ENCODE measurements at places on chromosomes 4 and X. TPM values are rescaled to one million over a fixed set of nuclear protein-coding genes. Genes with fewer than 3 reads are reported as not detected.
A peak's percentile ranks its signal among the peaks of the same experiment; 100 is the strongest.

GRCh38 chr4:40536032-40536431 is 93.6 kb downstream of the RBM47 start:
- H3K4me3 ChIP-seq, result no peak overlapping the region
- no peak for DNase-seq
- H3K4me1 ChIP-seq, result no peaks in the 10 kb centered on the region
- H3K27me3 ChIP-seq, result no peaks in the 10 kb centered on the region
- no peaks in the 10 kb centered on the region for H3K36me3 ChIP-seq
- no peak overlapping the region for H3K27ac ChIP-seq

GRCh38 chrX:11628399-11628798 is 37.3 kb downstream of the ARHGAP6 start:
- no peaks in the 10 kb centered on the region for H3K36me3 ChIP-seq
- no peaks in the 10 kb centered on the region for H3K27me3 ChIP-seq
- H3K4me1 ChIP-seq, result no peaks in the 10 kb centered on the region
- no peak overlapping the region for H3K27ac ChIP-seq
- no peak for DNase-seq

DNA sequence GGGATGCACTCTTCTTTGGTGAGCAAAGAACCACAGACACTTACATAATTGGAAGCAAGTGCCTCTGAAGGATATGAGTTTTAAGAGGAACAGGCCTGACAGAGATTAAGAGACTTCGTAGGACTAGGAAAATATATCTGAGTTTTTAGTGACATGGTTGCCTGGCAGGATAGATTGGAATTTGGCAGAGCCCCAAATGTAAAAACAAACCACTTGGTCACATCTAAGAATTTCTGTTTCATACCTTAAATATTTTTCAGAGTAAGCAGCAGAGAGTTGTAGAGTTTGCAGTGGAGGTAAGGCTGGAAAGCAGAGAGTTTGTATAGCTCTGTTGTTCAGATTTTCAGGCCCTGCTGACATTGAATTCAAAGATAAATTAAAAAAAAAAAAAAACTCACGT is 150.1 kb upstream of the MAGEB2 start:
- DNase-seq, result no peak
- no peaks in the 10 kb centered on the region for H3K27me3 ChIP-seq
- H3K36me3 ChIP-seq, result no peaks in the 10 kb centered on the region
- no peak overlapping the region for H3K27ac ChIP-seq

- no peak overlapping the region for H3K27ac ChIP-seq
- no peak for DNase-seq
- no peaks in the 10 kb centered on the region for H3K27me3 ChIP-seq
- H3K4me3 ChIP-seq, result no peak overlapping the region
- no peaks in the 10 kb centered on the region for H3K4me1 ChIP-seq
Measured at GRCh38 chr4:41670530-41670929, 78.0 kb downstream of the PHOX2B start.

DNA sequence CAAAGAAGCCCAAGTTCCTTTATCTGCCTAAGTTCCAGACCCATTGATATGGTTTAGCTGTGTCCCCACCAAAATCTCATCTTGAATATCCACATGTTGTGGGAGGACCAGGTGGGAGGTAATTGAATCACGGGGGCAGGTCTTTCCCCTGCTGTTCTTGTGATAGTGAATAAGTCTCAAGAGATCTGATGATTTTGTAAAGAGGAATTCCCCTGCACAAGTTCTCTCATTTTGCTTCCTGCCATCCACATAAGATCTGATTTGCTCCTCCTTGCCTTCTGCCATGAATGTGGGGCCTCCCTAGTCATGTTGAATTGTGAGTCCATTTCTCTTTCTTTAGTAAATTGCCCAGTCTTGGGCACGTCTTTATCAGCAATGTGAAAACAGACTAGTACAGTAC is 860.2 kb downstream of the FSTL5 start:
- no peaks in the 10 kb centered on the region for H3K27me3 ChIP-seq
- no peaks in the 10 kb centered on the region for H3K4me1 ChIP-seq
- DNase-seq, result no peak
- no peaks in the 10 kb centered on the region for H3K36me3 ChIP-seq
- no peak overlapping the region for H3K27ac ChIP-seq

- H3K27ac ChIP-seq, result no peak overlapping the region
- peak; percentile 67 for DNase-seq
- H3K27me3 ChIP-seq, result no peaks in the 10 kb centered on the region
Measured at GRCh38 chr4:1401409-1402020, 4.7 kb downstream of the NKX1-1 start.

DNA sequence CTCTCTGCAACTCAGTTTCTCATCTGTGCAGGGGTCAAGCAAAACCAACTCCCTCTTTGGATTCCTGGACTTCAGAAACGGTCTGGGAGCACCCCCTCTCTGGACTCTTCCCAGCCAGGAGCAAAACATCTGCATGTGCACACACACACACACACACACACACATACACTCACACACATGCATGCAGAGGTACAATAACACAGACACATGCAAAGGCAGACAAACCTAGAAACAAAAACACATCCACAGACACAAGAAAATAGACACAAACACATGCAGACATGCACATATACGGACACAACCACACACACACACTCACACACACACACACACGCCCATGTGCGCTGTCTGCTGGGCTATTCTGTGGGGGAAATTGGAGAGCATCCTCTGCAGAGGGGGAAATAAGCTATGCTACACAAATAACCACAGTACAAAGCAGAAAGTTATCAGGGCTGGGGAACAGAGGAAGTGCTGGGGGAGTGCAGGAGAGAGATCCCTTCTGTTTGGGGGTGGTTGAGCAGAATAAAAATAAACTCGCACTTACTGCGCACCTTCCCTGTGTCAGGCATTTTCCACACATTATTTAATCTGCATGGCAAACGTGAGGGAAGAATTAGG is 19.9 kb downstream of the IQSEC2 start:
- no peak overlapping the region for H3K27ac ChIP-seq
- H3K36me3 ChIP-seq, result no peaks in the 10 kb centered on the region
- H3K4me3 ChIP-seq, result no peak overlapping the region

GRCh38 chr4:185721190-185722028 is 90.6 kb downstream of the SORBS2 start:
- H3K27ac ChIP-seq, result peak overlapping the region; percentile 45
- peaks cover 2% of the 10 kb centered on the region for H3K36me3 ChIP-seq
- no peak for DNase-seq
- no peaks in the 10 kb centered on the region for H3K27me3 ChIP-seq
- H3K4me1 ChIP-seq, result no peaks in the 10 kb centered on the region

Gene LDB2
- total RNA-seq, result 91.5 TPM

Gene AMTN
- total RNA-seq, result not detected
